T follicular helper cell (primary cell): ENCODE measurements at places on chromosomes 5 and 9.

- DNase-seq = no peak
These were observed 99.2 kb downstream of the WDR70 start for GRCh38 chr5:37478121-37478894.

- no peak for DNase-seq
These were observed 529 bp upstream of the NRARP start for GRCh38 chr9:137302449-137303150.

DNA sequence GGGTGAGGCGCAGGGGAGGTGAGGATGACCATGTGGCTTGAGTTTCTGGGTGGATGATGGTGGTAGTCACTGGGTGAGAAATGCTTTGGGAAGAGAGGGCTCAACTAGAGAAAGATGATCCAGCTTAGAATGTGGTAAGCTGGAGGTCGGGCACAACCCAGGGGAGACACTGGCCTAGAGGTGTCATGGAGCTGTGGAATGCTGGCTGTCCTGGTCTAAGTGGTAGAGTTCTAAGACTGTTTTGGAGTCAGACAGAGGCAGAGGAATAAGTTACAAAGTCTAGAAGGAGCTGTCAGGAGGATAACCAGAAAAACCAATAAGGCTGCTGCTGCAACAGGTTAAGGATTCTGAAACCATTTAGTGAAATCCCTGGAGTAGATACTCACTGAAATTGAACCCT, 19.2 kb upstream of the ACSL6 start:
- DNase-seq = no peak

GRCh38 chr9:2229109-2229721, 214.1 kb downstream of the SMARCA2 start:
- no peak for DNase-seq

DNA sequence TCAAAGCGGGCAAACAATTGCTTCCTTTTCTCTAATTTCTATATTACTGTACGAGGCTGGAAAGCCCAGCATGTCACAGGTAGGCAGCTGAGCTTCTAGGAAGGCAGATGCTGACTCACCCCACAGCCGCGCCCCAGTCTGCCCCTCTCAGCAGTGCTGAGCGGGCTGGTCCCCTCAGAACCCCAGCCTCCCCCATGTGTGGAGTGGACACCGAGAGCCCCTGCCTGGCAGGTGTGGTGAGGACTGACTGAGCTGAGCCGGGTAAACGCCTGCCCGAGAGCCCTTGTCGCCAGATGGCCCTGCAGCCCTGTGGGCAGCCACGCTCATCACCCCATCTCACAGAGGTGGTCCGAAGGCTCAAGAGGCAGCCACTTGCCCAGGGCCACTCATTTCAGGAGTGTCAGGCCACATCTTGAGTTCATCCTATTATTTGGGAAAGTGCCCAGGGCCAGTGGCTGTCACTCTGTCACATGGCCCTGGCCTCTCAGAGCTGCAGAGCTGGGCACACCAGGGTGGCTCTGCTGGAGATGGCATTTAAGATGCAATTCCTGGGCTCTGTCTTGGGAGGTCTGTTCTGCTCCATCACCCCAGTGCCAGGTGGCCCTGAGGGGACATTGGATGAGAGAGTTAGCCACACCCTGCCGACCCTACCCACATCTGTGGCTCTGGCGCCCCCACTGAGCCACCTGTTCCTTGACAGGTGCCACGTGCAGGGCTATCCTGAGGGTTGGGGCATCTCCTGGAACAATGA, 12.4 kb downstream of the CARD19 start:
- no peak for DNase-seq

DNA sequence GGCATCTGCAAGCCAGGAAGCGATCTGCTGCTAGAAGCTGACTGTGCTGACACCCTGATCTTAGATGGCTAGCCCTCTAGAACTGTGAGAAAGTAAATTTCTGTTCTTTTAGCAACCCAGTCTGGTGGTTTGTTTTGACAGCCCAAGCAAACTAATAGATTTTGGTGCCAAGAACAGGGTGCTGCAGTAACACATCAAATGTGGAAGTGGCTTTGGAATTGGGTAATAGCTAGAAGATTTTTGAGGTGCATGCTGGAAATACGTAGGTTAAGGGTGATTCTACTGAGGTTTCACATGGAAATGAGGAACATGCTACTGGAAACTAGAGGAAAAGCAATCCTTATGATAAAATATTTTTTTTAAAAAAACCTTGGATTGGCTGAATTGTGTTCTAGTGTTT, 153.5 kb upstream of the SH3GL2 start:
- DNase-seq = no peak

DNA sequence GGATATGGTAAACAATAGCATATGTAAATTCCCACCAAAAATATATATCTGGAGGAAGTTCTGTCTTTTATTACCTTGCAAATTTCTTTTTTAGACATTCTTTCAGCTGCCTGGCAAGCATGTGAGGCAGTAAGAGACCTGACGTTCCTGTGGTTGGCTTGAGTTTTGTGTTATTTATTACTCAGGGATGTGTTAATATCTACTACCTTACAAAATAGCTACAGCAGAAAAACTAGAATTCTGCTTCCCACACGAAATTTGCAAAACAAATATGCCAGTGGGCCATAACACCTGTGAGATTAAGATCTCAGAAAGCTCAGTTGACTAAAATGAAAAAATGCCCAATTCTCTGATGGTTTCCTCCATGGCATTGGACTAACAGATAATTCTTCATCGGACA, 274.2 kb downstream of the TMEM167A start:
- no peak for DNase-seq
